ENCODE measurements at places on chromosomes 2 and 18.

- no peak for DNase-seq
Measured at GRCh38 chr2:220756653-220757052, 815.5 kb downstream of the EPHA4 start.

DNA sequence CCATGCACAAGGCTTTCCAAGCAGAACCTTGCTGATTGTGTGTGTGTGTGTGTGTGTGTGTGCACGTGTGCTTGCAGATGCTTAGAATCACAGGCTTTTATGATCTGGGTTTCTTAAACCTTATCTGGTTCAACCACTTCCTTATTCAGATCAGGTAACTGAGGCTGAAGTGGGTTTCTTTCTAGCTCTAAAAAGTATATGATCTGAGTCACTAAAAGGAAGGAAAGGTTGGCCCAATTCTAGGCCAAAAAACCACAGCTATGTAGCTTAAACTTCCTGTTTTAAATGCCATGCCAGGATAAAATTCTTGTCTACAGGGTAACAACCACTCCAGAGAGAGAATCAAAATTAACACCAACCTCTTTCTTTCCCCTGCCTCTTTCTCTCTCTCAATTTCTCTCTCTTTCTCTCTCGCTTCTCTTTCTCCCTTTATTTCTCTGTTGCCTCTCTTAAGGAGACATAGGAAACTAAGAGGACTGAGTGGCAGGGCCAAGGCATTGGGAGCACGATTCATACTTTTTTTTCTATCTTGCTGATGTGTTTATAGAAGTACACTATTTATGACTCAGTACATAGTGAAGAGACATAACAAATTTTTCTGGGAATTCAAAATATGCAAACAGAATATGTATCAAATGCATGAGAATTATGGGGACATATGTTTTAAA, 140.3 kb downstream of the TRIB2 start:
- no peak for DNase-seq

DNA sequence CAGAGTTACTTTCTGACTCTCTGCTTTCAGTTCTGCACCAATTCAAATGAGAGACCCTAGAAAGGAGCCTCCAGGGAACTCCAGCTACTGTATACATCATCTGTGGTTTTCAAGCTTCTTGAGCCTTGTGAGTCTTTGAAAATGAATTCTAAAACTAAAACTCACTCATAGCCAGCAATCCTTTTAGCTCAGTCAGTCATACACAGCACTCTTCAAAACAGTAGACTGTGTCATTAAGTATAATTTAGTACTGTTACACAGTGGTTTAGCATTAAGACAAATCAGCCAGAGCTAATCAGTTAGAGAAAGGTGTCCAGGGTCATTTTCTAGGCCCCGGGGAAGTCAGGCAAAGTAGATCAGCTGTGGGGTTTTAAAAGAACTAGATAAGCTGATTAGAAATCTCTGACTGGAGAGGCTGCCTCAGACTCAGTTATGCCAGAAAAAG, 322.1 kb upstream of the THUMPD2 start:
- no peak for DNase-seq

GRCh38 chr2:40105593-40105992, 326.5 kb upstream of the THUMPD2 start:
- DNase-seq: no peak

DNA sequence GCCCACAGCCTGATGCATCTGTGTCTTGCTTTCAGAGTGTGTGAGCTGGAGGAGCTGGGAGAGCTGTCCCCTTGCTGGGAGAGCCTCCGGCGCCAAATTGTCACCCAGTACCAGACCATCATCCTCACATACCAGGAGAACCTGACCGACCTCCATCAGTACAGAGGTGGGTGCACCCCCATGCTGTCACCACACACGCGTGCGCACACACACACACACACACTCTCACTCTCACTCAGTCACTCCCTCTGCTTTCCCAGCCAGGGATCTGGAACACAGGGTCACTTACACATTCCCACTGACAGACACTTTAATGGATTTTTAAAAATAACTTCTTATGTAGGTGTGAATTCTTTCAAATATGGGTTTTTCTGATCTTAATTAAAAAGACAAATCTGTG, 64.5 kb downstream of the COA5 start:
- no peak for DNase-seq

- DNase-seq: no peak
Measured at GRCh38 chr2:165790466-165790865, 3.6 kb downstream of the GALNT3 start.

DNA sequence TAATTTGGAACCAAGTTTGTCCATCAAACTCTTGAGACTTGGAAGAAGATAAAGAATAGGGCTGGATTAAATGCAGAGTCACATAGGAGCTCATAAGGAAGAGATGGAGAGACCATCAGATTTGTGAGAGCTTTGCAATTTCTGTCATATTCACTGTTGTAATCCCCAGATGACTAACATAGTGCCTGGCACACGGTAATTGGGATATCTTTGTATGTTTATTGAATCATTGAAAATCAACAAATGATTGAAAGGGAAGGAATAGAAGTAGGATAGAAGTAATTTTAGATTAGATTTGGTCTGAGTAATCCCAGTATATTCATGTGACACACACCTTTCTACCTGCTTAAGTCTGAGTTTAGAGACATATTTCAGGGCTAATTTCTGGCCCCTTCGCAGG, 75.4 kb downstream of the LCLAT1 start:
- no peak for DNase-seq

DNA sequence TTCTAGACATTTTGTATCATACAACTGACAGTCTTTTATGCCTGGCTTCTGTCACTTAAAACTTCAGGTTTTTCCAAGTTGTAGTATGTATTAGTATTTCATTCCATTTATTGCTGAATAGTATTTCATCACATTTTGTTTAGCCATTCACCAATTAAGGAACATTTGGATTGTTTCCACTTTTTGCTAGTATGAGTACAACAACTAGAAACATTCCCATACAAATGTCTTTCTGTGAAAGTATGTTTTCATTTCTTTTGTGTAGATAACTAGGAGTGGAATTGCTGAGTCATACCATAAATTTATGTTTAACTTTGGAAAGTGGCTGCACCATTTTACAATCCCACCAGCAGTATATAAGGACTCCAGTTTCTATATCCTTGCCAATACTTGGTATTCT, 135.9 kb downstream of the ATAD2B start:
- DNase-seq: no peak

DNA sequence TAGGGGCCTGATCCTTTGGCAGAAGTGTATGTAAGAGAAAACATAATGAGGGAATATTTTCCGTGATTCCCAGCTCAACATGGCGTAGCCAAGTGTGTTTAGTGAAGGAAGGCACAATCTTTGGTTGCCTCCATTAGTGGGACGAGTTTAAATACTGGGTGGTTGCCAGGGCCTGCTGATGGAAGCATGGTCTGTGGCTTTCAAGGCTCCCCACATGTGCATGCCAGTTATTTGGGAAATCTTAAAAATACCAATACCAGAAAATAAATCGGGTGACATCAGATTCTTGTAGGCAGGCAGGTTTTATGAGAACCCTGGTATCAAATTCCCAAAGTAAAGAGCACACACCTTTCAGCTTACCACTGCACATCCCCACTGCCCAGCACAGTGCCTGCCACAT, 7.1 kb downstream of the MYL12A start:
- DNase-seq: no peak

DNA sequence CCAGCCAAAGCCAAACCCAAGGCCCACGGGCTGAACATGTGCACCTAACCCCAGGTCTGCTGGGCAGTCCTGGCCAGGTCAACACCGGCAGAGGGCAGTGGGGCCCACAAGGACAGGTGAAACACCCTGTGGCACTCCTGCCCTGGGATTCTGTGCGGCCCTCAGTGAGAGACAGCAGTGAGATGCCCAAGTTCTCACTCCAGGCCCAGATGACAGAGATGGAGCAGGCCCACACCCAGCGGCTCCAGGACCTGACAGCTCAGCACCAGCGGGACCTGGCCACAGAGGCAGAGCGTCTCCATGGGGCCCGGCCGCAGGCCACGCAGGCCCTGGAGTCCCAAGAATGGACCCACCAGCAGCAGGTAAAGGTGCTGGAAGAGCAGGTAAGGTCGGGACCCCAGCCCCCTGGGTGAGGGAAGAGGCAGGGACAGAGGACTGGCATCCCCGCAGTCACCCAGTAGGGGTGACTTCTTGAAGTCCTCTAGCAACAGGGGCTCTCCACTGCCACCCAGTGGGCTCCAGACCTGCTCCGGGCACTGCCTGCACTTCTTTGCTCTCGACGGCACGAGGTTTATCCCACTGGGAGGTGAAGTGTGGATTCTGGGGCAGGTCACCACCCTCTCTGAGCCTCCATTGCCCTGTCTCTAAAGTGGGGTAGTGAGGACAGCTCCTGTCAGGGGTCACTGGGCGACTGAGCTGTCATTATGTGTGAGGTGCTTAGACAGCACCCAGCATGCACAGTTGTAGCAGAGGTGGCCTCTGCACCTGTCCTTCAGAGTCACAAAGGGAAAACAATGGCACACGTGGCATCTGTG, 8.8 kb upstream of the SNED1 start:
- no peak for DNase-seq

- no peak for DNase-seq
Measured at GRCh38 chr18:44737623-44738022, 56.9 kb downstream of the SETBP1 start.

DNA sequence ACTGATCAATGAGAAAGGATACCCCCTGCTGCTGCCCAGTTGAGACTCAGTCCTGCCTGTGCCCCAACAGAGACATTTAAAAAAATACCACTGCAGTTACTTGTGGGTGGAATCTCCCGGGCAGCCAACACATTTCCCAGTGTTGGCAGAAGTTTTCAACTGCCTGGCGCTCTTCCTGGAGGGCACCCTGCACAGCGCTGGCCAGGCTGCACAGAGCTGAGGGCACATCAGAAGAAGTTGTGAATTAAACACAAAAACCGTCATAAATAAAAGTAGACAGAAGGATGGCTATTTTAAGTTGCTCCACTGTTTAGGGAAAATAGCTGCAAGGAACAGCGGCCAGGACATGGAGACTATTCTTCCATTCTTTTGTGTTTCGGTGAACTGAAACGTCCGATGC, 110.2 kb upstream of the THOC1 start:
- DNase-seq: no peak

DNA sequence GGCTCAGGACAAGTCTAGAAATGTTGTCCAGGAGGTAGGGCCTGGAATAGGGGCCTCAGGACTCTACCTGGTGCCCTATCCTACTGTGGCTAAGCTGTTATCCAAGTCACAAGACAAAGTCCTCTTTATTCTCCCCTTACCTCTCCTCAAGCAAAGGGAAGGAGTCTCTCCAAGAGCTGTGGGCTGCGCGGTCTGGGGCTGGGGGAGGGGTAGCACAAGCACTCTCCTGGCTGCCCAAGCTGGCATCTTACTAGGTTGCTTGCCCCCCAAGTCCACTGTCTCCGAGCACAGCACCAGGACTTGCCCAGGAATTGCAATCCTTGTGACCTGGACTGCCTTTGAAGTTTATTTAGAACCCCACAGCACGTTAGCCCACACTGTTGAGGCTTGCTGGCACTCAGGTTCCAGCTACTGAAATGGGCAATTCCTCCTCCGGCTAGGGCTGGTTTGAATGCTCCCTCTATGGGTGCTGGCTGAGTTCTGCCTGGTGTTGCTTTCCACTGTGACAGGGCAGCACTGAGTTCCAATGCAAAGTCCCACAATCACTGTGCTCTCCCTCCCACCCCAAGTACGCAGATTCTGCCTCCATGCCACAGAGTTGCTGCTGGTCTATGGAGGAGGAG, 18.5 kb downstream of the DHRS9 start:
- DNase-seq: no peak

GRCh38 chr2:26312471-26312870, 33.5 kb upstream of the SELENOI start:
- DNase-seq: no peak

GRCh38 chr2:231369580-231370428, 25.7 kb upstream of the B3GNT7 start:
- DNase-seq: no peak

GRCh38 chr2:191171708-191172355, 21.0 kb upstream of the STAT4 start:
- DNase-seq: no peak

GRCh38 chr2:141468761-141469160, 662.1 kb downstream of the LRP1B start:
- DNase-seq: no peak

- no peak for DNase-seq
Measured at GRCh38 chr2:138652378-138652777, 127.8 kb downstream of the NXPH2 start.

DNA sequence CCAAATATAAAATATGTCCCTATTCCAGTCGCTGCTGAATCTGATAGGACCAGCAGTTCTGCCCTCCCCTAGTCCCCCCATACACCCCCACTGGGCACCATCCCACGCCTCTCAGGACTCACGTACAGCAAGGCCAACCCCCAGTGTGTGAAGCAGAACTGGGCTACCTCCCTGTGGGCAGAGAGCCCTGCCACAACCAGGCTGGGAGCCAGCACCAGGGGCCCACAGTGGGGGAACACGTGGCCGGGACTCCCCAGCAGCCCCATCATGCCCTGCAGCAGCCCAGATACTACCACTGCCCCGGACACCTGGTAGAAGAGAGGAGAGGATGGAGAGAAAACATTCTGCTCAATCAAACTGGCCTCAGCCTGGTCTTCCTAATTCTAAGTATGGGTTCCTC, 1.3 kb downstream of the SLC23A3 start:
- DNase-seq: no peak

DNA sequence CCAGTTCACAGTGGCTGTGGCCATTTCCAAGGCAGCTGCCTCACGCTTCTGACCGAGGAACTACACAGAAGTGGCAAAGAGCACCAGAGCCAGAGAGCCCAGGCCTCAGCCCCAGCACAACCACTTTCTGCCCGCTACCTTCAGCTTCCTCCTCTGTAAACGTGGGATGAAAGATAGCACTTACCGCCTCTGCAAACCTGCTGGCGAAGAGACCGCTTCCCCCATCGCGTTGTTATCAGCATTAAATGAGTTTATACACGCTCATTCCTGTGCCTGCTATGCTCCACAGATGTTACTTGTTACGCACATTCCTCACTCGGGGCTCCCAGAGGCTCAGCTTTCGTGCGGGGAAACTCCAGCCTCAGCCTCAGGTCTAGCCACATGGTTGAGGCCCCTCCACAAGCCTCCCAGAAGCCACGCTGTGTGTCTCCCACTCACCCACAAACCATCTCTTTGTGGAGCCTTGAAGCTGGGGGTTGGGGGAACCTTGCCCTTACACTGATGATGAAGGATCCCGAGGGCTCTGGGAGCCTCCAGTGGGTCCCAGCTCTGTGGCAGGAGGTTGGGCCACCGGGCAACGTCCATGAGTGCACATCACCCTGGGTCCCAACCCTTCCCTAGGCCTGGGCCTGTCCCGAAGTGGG, 63.3 kb upstream of the SMAD7 start:
- DNase-seq: no peak

DNA sequence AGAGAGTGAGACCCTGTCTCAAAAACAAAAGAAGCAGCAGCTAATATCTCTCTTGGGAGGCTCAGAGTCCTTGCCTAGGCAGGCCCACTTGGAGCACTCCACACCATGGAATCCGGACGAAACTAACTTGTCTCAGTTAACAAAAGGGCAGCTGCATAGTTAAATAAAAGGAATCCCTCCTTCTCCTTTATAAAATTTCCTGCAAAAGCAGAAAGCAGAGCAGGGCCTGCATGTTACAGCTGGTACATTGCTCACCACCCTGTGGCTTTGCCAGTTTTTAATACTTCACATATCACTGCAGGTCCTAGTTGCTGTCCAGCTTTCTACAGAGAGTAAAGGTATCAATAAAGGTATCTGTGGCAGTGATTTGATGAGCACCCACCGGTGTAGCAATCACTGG, 93.6 kb downstream of the ASAP2 start:
- no peak for DNase-seq

GRCh38 chr18:27130065-27130630, 55.0 kb downstream of the CHST9 start:
- DNase-seq: no peak

- DNase-seq: no peak
Measured at GRCh38 chr2:42127425-42128424, 41.4 kb upstream of the EML4 start.

GRCh38 chr2:7384773-7385349, 467.6 kb downstream of the RNF144A start:
- DNase-seq: no peak
